Stimulated activated CD8-positive, alpha-beta memory T cell treated with anti-CD3 and anti-CD28 coated beads, Interleukin-15, amount 100 ng/mL, for 48 hours (primary cell): ENCODE measurements at places on chromosomes 12 and 14.

DNA sequence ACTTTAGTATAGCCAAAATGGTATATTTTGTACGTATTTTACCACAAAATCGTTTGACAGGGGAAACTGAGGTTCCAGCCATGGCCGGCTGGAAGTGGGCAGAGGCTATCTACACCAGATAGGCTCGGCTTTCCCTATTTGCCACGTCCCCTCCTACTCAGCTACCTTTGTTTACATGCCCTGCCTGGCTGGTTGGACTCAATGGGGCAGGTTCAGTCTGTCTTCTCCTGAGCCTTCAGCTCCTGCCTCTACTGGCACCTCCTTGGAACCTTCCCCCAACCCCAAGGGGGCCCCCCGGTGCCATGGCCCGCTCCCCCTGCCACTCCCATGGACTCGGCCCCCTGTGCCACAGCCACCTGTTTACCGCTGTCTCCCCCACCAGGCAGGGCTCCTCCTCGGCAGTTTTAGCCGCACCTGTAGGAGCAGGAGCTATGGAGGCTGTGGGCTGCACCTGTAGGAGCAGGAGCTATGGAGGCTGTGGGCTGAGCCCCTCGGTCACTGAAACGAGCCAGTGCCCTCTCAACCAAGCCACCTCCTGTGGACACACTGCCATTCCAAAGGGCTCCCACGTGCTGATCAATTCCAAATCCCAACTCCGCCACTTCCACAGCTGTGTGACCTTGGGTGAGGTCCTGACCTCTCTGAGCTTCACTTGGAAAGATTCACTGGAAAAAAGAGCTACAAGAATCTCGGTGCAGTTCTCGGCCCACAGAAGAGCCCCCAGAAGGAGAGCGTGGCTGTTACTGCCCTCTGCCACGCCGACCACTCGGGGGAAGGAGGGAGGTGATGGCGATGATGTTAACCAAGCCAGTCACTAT is 62.2 kb downstream of the NCOR2 start:
- no peak for DNase-seq

DNA sequence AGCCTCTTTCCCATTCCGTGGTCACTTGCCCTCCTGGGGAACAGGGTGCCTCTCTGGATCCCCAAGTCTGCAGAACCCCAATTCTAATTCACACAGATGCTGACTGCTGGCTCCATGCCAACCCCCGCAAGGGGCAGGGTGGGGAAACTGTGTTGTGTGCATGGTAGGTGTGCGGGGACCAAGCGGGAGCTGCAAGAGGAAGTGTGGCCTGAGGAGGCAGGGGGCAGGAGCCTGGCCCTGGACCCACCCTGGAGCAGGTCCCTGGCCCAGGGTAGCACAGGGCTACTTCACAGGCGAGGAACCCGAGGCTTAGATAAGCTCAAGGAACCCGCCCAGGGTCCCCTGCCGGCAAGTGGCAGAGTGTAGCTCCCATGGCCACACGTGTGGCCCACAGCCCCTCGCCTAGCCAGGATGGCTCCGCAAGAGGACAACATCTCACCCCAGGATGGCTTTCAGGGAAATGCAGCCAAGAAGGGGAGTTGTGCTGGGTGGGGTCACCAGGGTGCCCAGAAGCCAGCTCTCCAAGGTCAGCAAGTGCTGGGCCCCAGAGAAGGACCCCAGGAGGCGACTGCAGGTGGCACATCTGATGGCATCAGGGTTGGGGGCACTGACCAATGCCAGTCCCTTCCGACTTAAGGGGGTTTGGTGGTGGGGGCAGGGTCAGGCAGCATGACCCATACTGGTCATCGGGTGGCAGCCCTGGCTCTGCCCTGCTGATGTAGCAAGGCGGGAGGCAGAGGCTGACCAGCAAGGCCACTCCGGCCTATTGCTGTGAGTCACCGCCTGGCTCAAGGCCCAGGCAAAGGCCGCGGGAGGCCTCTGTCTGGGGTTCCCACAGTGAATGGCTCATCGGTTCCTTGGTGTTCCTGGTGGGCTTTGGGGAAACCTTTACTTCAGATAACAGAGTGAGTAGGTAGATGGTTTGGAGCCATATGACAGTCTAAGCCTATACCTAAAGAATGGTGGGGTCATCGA is 37.3 kb upstream of the EML1 start:
- DNase-seq: no peak

GRCh38 chr12:132460571-132460970 is 29.4 kb upstream of the FBRSL1 start:
- no peak for DNase-seq

DNA sequence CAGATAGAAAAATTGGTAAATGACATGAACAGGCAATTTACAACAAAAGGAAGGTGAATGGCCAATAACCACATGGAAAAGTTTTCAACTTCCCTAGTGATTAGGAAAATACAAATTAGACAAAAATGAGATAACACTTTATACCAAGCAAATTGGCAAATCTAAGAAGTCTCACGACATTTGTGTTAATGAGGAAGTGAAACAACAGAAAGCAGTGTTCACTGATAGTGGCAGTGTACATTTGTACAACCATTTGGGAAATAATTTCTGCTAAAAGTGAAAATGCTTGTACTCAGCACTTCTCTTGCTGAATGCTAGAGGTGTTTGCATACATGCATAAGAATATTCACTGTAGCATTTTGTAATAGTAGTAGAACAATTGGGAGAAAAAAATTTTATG is 126.6 kb downstream of the LLPH start:
- no peak for DNase-seq

DNA sequence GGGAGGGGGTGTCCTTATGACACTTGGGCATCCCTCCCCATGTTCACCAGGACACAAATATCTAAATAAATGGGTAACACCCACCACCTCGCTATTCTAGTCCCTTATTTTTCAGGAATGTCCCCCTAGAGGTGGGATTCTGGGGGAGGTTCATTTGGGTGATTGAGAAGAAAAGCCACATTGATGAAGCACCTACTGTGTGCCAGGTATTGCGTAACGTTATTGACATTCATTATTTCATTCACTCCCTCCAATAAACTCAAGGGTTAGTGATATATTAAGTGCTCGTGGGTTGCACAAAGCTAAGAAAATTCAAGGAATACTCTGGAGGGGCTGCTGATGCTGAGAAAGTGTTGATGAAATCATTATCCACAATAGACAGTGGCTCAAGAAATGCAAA is 92.5 kb upstream of the NOS1 start:
- no peak for DNase-seq
